ENCODE measurements at places on chromosomes 6 and 20.
A peak's percentile ranks its signal among the peaks of the same experiment; 100 is the strongest.

- no peak for DNase-seq
These were observed 1.5 kb upstream of the MDFI start for GRCh38 chr6:41636833-41637193.

DNA sequence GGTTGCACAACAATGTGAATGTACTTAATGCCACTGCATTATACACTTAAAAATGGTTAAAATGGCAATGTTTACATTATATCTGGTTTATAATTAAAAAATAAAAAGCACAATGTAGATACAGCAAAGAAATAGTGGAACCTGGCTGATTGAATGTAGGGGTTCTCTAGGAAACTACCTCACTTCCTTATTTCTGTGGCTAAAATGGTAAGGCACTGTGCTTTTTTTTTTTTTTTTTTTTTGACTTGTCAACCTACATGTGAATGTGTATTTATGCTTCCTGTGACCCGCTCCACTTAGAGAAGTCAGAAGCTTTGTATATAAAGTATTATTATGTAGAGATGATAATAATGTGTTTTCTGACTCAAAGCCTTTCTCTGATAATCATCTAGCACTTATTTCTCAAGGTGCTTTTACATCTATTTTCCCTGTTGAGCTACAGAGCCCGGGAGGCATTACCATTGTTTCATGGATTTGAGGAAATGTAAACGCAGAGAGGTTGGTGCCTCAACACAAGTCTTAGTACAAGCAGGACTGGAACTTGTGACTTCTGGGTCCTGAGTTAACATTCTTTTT, 55.0 kb downstream of the SOX4 start:
- no peak for DNase-seq

- DNase-seq: no peak
These were observed 123.3 kb downstream of the INSM1 start for GRCh38 chr20:20491110-20491783.

GRCh38 chr6:142440600-142441293, 138.9 kb downstream of the ADGRG6 start:
- no peak for DNase-seq

DNA sequence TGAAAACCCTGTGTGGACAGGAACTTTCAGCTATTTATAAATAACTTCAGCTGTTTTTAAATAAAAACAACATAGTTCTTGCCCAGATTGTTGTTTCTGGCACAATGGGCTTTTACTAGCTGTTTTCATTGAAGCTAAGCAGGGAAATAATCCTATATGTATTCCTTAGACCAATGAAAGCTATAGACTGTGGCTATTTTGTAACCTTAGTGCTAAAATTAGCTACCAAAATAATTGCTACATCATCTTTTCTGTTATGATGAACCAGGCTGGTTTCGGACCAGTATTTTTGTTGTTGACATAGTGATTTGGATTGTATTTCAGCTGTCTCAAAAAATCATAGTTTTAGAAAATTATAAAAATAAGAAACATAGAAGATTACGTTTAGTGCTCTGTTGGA, 13.7 kb downstream of the PHF3 start:
- DNase-seq: no peak

DNA sequence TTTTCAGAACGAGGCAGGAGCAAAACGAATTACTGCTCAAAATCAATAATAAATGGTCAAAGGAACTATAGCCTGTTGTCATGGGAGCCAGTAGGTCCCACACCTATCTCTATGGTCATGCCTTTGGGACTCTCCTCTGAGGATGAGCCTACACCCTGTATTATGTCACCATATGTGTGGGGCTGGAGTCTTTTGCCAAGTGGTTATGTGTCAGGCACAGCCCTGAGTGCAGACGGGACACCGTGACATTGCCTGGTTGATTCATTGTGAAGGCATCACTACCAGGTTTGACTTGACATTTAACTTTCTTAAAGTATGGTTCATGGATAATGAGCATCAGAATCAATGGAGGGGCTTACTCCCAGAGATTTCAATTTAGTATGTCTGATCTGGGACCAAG, 23.6 kb downstream of the BMP6 start:
- DNase-seq: no peak

GRCh38 chr6:15627821-15628220, 35.0 kb downstream of the DTNBP1 start:
- DNase-seq: no peak

DNA sequence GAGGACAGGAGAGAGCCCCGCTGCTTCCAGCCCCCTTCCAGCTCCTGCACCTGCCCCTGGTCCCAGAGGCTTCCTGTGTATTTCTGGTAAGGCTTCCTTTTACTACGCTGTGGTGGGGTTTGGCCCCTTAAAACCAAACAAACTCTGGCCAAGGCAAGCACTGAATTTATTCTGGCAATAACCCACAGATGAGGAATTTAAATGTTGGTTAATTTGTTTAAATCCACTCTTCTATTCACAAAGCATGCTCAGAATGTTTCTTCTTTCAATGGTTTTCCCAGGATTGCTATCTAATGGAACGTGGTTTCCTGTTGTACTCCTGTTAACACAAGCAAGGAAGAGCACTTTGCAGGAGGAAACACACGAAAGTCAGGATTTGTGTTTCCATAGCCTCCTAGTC, 236.5 kb upstream of the FOXQ1 start:
- no peak for DNase-seq

DNA sequence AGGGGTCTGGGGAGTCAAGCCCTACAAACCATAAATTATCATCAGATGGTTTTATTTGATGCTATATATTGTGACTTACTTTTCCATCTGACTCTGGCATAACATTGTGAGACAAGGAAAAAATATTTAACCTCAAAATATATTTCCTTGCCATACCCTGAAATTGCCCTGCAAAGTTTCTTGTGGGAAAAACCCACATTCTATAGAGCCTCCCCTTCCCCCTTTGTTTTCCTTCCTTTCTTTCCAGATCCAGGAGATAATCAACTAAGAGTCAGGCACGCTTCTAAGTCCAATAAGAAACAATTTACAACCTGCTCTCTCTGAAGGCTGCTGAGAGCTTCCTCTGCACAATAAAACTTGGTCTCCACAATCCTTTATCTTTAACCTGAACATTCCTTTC, 17.5 kb upstream of the HINT3 start:
- DNase-seq: no peak

DNA sequence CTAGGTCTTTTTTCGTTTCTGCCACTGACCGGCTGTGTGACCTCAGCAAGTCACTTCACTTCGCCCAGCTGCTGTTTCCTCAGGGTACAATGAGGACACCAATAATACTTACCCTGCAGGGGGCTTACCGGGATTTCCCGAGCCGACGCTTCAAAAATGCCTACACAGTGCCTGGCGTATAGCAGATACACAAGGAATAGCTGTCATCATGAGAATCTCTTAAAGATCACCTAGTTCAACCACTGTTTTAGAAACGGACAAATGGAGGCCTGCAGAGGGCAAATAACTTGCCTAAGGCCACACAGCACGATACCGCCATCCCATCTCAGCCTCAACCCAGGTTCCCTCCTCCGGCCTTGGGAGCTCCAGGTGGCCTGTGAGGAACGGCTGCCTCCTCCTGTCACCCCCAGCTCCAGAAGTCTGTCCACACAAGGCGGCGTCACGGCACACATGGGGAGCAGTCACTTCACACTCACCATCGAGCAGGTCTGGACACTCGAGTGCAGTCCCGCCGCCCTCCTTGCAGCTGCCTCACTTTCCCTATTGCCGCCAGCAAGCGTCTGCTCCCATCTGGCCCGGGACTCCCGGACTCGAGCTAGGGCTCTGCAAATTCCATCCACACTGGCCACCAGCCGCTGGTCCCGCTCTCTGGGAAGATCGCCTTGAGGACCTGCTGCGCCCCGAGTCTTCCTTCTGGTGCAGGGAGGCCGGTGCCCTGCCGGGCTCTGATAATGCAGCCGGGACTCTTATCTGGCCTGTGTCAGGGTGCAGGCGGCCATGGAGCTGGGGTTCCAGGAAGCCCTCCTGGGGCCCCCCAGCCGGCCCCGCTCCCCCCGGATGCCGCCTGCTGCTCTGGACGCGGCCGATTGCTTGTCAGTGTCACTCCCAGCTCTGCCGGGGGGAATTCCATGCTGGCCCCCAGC, at the start of gene RIPOR3:
Gene RIPOR3 (minus strand): TSS at position 893 of the 923 bp plus-strand sequence. CDS start 414 bp downstream, at position 479.
- no peak for DNase-seq

GRCh38 chr6:158963020-158963808, 36.8 kb downstream of the RSPH3 start:
- no peak for DNase-seq

DNA sequence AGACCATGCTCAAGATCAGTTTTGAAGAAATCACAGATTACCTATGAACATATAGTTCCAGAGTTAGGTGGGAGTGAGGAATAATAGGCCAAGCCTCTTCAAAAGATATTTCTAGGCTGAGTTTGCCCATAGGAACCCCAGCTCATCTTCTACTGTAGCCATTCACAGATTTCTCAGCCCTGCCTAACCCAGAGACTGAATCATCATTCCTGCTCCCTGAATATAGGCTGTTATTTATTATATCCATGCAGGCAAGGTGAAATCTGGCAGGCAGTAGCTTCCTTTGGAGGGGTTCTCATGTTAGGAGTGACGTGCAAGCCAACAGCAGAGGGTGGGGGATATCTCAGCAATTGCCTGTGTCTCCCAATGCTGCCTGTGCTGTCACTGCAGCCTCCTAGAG, 25.6 kb upstream of the ADGRF4 start:
- no peak for DNase-seq

DNA sequence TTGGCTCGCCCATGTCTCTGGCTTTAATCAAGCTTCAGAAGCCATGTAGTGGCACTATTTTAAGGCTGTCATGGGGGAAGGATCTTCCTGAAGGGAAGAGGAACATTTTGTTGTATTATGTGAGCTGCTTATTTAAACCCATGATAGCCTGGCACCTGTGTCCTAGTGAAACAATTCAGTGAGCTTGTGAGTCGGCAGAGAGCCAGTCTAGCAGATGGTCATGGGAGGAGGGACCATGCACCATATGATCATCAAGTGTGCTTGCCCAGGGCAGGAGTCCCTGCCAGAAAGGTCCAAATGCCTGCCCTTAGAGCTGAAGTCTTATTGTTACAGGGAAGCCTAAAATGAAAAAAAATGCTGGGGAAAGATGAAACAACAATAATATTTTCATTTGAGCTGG, 132.9 kb downstream of the PRDM13 start:
- no peak for DNase-seq

DNA sequence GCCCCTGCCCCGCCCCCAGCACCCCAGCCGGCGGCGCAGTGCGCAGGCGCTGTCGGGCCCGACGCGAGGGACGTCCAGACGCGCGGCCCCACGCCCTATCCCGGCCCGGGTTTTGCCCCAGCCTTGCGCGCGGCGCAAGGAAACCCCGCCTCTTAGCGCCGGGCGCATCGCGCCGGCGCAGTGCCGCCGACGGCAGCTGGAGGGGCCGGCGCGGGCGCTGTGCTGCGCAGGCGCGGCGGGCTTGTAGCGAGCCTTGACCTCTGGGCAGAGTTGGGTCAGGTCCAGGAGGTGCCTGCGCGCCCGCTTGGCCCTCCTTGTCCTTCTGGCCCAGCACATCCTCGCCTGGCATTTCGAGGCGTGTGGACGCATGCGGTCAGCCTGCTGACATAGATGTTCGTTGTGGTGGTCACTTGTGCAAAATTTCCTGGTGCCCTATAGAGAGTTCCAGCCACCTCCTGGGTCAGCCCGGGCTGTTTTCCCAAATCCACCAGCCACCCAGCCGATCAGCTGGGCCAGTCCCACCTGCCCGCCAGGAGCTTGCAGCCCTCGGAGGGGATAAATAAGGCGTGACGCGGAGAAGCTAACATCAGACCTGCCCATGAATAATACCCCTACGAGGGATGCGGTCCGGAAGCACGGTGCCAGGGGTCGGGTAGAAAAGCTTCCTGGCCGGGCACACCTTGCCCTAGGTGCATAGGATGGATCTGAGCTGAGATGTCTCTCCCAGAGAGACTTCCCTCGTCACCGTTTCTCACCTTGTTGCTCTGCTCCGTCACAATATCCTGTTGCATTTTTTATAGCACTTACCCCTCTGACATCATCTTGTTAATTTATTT, 428 bp upstream of the PRELID3B start:
- peak; percentile 64 for DNase-seq

- no peak for DNase-seq
These were observed 52.9 kb upstream of the BTN3A2 start for GRCh38 chr6:26312096-26312463.
